Small intestine (tissue), 16 donors: ENCODE measurements at places on chromosomes 3 and 15. TPM values are rescaled to one million over a fixed set of nuclear protein-coding genes. Genes with fewer than 3 reads are reported as not detected.

DNA sequence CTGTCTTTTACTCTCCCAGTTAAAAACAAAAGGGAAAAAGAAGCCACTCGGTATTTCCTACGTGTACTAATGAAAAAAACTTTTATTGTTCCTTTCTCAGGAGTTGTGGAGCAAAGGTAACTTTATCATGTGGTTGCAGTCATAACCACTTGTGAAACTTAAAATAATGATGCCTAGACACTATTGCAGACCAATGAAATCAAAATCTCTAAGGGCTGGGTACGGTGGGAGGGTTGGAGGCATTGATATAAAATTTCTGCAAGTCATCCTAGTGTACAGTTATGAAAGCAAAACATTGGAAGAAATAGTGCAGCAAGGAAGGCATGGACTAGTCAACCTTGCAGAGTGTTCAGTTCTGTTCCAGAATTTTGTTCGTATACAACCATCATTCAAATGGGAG, 808.8 kb downstream of the TUSC7 start:
- peak; percentile 9 for DNase-seq

DNA sequence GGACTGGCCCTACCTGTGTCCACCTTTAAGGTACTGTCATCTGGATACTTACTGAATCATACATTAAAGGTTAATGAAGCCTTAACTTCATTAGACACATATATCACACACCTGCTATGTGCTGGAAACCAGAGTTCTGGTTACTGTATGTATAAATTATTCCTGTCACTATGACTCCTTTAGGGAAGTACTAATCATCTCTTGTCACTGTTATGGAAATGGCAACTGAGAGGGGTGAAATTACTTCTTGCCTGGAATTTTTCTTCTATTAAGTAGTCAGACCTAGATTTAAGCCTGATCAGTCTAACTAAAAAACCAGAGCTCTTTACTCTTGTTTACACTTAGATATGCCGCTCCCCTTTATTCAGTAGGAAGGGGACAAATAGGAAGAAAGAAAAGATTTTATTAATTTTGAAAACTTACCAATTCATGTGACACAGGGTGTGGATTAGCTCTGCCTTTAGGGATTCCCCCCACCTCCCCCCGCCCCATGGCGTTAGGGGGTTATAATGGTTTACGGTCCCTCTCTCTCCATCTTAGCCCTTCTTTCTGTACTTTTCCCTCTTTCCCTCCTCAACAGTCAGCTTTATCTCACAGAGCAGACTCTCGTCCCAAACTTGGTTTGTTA, 152.5 kb downstream of the KLHL25 start:
- no peak for DNase-seq

- no peak for DNase-seq
These were observed 25.2 kb upstream of the IQSEC1 start for GRCh38 chr3:13098192-13098988.

- DNase-seq = peak; percentile 0
These were observed 121.6 kb downstream of the UBE2E2 start for GRCh38 chr3:23324745-23325144.

DNA sequence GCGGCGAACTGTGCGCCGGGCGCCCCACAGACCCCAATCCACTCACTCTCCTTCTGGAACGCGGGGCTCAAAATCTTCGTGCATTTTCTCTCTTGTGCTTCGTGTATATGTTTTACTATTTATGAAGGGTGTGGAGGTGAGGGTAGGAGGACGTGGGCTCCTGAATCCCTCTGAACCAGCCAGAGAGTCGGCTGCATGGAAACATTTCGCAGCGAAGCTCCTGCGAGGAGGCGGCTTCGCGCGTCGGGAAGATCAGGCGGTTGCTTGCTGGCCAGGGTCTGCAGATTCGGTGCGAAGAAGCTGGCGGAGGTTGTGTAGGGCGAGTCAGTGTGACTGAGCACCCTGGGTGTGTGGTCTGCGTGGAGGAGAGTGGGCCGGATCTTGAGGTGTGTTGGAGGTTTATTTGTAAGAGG, 1.1 kb downstream of the CNTN4 start:
- no peak for DNase-seq

- DNase-seq = no peak
These were observed 30.4 kb upstream of the CLK3 start for GRCh38 chr15:74585191-74585590.

GRCh38 chr3:186330772-186331460, 31.1 kb downstream of the DGKG start:
- DNase-seq = no peak

GRCh38 chr15:82110144-82110543, 64.3 kb upstream of the MEX3B start:
- DNase-seq = no peak

DNA sequence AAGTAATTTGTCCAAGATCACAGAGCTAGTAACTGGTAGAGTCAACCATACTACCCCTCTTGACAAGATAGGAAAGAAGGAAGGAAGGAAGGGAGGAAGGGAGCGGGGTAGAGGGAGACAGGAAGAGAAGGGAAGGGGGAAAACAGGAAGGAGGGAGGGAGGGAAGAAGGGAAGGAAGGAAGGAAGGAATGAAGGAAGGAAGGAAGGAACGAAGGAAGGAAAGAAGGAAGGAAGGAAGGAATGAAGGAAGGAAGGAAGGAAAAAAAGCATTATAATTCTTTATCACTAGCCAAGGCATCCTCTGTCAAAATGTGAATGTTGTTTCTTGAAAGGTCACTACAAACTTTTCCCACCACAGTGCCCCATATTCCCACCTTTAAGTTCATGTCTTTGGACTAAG, 223.6 kb downstream of the SHQ1 start:
- no peak for DNase-seq

DNA sequence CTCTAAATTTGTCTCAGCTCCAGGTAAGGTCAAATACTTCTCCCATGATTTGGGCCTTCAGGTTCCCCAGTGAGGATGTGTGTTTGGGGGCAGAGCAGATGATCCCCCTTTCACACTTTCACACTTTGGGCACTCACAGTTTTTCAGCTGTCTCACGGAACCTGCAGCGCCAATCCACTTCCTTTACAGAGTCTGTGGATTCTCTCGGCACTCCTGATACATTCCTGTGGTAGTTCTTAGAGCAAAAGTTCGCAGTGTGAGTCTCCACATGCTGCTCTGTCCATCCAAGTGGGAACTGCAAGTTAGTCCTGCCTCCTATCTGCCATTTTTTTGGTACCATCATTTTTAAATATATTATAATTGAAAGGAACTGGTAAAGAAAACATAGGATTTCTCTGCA, 20.2 kb upstream of the CPOX start:
- no peak for DNase-seq

GRCh38 chr3:150396491-150396890, 11.6 kb upstream of the TSC22D2 start:
- peak; percentile 35 for DNase-seq

- no peak for DNase-seq
These were observed 392.6 kb upstream of the THBS1 start for GRCh38 chr15:39188314-39188713.

- no peak for DNase-seq
These were observed 46.9 kb downstream of the PLD1 start for GRCh38 chr3:171763392-171763791.

GRCh38 chr3:148940983-148941382, 50.4 kb upstream of the GYG1 start:
- no peak for DNase-seq

GRCh38 chr15:77988347-77989295, 88.9 kb downstream of the TBC1D2B start:
- DNase-seq = no peak

GRCh38 chr15:49387471-49387870, 35.6 kb upstream of the FGF7 start:
- no peak for DNase-seq

- DNase-seq = no peak
These were observed 110.4 kb downstream of the EDEM1 start for GRCh38 chr3:5297895-5298294.

GRCh38 chr3:56887402-56888025, 85.8 kb upstream of the ARHGEF3 start:
- no peak for DNase-seq

DNA sequence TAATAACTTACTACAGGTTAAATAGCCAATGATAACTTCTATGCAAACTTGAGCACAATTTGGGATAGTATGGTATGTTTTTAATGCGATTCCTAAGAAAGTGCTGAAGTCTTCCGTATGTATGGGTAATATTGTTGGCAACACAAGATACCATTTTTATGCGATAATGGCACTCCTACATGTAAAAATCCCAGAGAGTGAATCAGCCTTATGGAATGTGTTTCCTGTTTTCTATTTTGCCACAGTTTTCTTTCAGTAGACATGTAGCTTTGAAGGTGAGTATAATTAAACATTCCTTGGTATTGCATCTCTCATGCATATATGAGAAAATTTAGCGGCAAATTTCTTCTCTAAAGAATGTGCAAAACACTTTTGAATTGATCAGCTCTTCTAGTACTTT, 396.8 kb upstream of the AZI2 start:
- no peak for DNase-seq

DNA sequence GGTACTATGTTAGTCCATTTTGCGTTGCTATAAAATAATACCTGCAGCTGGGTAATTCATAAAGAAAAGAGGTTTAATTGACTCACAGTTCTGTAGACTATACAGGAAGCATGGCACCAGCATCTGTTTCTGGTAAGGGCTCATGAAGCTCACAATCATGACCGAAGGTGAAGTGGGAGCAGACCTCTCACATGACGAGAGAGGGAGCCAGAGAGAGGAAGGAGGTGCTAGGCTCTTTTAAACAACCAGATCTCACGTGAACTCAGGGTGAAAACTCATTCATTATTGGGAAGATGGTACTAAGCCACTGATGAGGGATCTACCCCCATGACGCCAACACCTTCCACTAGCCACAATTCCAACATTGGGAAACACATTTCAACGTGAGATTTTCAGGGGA, 301.7 kb upstream of the MDFIC2 start:
- no peak for DNase-seq

DNA sequence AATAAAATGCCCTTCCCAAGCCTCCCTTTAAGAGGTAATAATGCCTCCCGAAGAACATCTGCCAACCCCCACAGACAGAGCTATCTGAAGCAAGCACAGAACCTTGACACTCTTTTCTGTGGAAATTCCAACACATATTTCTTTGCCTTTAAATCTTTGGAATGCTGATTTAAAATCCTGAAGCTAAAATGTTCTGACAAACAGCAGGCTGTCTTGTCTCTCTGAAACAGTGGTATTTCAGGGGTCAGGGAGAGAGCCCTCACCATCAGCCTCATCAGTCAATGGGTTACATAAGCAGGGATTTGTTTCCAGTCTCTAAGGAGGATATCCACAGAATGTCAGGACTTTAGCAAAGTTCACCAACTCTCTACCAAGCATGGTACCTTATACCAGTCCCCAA, 27.8 kb upstream of the ARHGEF3 start:
- no peak for DNase-seq

- no peak for DNase-seq
These were observed 57.7 kb downstream of the BFSP2 start for GRCh38 chr3:133457465-133458067.

PCSK6 gene
- polyA plus RNA-seq = 6.8 TPM

IL17RC gene
- 35.7 TPM for polyA plus RNA-seq

CYP1A2 gene
- not detected for polyA plus RNA-seq

IMPG2 gene
- not detected for polyA plus RNA-seq

SCN5A gene
- polyA plus RNA-seq = not detected

CA12 gene
- 24.8 TPM for polyA plus RNA-seq

LINGO1 gene
- polyA plus RNA-seq = 4.5 TPM

FBXO22 gene
- polyA plus RNA-seq = 11.6 TPM

GREM1 gene
- polyA plus RNA-seq = 0.22 TPM
